ENCODE measurements at places on chromosomes 1 and 21. TPM values are rescaled to one million over a fixed set of nuclear protein-coding genes. Genes with fewer than 3 reads are reported as not detected.

- no peak for DNase-seq
Measured at GRCh38 chr1:226632922-226633351, 84.4 kb downstream of the STUM start.

DNA sequence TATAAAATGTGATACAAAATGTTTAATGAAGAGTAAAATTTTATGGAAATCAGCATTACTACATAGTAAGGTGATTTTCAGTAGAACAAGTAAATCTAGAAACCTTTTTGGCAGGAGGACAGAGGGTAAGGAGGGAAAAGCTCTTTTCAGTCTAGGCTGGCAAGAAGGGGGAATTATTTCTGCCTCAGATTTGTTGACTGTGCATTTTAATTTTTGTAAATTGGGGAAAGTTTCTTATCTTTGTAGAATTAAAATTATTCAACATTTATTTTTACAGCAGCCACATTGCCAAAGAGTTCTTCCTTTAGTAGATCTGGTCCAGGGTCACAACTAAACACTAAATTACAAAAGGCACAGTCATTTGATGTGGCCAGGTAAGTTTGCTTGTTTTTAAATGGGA is 109.2 kb downstream of the ITSN1 start:
- no peak for DNase-seq

DNA sequence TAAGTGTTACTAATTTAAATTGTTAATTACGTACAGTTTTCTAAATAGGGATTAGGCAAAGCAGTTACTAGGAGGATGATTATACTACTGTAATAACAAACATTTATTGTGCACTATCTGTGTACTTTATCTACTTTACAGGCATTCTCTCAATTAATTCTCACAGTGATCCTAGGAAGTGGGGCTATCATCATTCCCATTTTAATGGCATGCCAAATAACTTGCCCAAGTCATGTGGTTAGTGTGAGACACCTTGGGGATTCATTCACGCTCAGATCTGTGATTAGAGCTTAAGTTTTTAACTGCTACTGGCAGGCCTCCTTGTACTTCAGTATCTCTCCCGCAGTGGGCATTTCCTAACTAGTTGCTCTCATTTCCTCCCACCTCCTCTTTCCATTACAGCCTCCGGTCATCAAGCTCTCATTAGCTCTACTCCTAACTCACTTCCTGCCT is 11.5 kb downstream of the PHLDA3 start:
- DNase-seq: no peak

GRCh38 chr1:19038096-19038495 is 81.6 kb upstream of the IFFO2 start:
- no peak for DNase-seq

- DNase-seq: no peak
Measured at GRCh38 chr1:6331543-6332273, 61.9 kb downstream of the ACOT7 start.

- no peak for DNase-seq
Measured at GRCh38 chr1:77010937-77011336, 143.7 kb downstream of the ST6GALNAC5 start.

DNA sequence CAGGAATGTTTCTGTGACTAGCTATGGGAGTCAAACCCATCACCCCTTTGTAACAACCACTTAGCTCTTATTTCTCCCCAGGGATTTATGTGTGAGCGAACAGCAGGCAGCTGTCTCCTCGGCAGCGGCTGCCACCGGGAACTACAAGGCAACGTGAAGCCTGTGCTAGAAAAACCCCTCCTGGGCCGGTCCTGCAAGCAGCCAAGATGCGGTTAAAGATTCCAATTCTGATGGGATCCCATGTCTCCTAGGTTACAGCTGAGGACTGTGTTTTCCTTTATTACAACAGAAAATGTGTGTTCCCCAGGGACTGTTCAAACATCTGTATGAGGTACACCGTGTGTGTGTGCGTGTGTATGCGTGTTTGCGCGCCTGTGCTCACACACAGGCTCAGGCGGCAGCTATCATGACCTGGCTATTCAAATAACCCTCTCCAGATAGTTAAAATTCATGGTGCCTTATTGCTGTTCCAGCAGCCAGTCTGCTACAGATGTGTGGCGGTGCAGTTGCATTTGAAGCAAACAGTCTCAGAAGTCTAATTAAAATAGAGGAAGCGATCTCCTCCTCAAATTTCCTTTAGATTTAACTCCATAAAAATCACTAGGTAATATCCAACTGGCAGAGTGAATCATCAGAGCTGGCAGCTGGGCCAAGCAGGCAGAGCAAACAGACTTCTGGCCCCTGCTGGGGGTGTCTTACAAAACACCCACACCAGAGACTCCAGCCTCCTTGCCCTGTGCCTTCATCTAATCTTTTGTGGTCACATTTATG is 68.0 kb downstream of the LMX1A start:
- no peak for DNase-seq

- DNase-seq: no peak
Measured at GRCh38 chr1:48309564-48310082, 87.1 kb downstream of the SLC5A9 start.

DNA sequence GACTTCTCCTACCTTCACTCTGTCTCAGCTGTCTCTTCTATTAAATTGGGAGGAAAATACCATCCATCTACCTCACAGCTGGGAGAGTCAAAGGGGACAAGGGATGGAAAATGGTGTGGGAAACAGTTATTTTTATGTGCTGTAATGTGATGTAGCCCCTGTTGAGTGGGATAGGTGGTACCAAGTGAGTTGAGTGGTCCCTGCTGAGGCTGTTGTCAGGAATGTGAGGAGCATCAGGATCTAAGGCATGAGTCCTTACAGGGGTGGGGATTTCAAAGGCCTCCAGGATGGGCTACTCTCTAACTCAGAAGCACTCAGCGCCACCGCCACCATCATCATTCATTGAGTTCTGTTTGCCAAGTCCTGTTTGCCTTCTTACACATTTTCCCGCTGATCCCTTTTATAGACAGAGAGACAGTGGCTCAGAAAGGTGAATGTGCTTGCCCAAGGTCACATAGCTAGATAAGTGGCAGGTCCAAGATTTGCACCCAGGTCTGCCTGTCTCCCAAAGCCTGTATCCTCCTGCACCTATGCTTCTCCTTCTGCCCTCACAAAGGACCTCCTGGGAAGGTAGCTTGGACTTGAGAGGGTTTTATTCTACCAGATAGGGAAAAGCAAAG is 4.6 kb upstream of the ID3 start:
- DNase-seq: no peak

DNA sequence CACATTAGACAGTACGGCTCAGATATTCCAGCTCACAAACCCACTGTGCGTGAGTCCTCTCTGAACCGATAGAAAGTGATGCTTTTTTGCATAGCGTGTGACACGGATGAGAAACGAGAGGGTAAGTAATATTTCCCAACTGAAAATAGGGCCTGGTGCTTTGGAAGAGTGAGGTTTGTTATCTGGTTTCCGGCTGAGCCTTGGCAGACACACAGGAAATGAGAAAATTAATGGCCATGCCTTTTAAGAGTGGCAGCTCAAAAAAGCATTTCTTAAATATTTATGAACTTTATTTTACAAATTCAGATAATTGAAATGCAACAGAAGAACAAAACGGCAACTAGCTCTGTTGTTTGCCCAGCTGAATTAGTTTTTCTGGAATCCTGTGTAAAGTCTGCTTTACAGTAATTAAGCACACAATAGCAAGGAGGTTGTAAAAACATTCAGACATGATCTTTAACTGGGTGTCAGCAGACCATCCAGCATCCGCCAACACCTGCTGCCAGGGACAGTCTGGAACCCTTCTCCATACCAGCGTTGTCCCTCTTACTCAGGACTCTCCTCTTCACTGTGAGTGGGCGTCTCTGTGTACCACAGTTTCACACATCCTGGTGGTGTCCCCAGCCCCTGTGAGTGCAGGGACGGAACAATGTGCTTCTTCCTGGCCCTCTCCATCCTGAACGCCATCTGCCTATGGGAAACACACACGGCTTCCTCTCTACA is 155.4 kb downstream of the PGBD5 start:
- no peak for DNase-seq

DNA sequence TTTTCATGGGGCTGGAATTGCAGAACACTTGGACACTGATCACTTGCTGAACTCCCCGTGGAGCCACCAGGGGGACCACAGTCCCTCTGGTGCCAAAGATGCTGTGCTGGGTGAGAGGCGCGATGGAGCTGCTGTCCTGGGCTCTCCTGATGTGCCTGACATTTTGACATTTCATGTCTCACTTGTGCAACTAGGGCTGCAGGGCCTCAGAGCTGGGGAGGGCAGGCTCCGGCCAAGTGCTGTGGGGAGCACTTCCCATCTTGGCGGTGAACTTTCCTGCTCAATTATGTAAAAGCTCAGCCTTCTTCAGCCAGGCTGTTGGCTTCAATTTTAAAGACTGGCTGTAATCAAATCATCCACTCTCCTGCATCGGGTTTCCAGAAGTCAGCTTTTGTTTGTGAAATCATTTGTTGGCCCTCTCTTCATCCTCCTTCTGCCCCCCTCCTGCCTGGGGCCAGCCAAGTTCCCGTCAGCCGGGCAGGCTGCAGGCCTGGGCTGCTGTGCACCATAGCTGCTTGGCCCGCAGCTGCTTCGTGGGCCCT is 36.8 kb downstream of the KCNAB2 start:
- no peak for DNase-seq

GRCh38 chr1:218970397-218970990 is 203.2 kb upstream of the LYPLAL1 start:
- DNase-seq: no peak

DNA sequence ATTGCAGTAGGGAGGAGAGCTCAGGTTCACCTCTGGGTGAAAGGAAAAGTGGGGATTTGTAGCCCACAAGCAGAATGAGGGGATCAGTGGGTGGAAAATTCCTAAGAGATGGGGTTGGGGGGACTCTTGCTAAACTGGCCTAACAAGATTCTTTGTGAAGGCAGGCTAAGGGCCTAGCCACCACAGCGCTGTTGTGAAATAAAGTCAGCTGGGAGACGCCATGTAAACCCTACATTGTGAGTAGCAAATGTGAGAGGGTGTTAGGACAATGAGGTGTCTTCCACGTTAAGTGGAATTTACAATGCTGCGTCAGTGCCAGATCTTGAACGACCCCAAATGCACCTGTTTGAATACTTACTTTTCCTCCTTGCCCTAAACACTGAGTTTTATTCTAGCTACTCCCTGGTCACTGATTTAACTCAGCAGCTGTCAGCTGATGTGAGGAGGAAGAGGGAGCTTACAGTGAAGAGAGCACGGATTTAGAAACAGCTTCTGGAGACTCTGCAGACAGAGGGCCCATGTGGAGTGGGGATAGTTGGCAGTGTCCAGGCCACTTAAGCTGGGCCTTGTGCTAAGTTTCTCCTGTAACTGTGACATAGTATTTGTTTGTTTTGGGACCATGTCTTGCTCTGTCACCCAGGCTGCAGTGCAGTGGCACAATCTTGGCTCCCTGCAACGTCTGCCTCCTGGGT is 17.3 kb downstream of the PDPN start:
- DNase-seq: no peak

DNA sequence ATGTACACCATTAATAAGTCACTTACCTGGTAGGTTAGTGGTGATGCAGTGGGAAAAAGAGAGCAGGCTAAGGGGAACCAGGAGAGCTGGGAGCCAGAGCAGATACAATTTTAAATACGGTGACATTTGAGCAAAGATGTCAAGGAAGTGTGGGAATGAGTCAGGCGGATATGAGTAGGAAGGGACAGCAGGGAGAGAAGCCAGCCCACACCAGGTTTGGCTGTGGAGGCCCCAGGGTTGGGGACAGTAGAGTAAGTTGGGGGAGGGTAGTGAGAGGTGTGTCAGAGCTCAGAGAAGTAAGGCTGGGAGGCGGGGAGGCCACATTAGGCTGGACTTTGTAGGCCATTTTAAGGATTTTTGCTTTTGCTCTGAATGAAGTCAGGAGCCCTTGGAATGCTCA is 482.0 kb downstream of the DISC1 start:
- DNase-seq: no peak

- DNase-seq: no peak
Measured at GRCh38 chr1:155649676-155650075, 38.9 kb downstream of the YY1AP1 start.

The CA6 gene
- total RNA-seq: not detected

The CITED4 gene
- total RNA-seq: 1.2 TPM

The CELA3A gene
- not detected for total RNA-seq

The CHIA gene
- not detected for total RNA-seq

The OR2L2 gene
- not detected for total RNA-seq

The LY9 gene
- total RNA-seq: not detected

The SPRR1B gene
- total RNA-seq: not detected

The HLX gene
- 8.3 TPM for total RNA-seq

The CENPL gene
- total RNA-seq: 37.8 TPM

The NR0B2 gene
- not detected for total RNA-seq

The FCER1A gene
- total RNA-seq: not detected

All from SJSA1 (cell line).